ENCODE measurements at places on chromosomes 3 and 15.

DNA sequence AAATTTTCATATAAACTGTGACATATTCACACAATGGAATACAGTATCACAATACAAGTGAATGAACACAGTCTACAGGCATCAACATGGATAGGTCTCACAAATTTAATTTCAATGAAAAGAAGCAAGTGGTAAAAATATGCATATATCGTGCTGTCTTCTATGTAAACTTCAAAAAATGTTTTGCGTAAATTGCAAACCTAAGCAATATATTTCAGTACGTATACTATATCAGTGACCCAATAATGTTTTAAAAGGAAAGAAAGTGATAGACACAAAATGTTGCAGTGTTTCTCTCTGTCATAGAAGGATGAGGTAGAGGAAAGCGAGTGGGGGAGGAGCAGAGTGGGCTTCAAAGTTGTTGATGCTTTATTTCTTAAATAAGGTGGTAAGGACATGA is 468.4 kb upstream of the CNTN3 start:
- no peak for DNase-seq

GRCh38 chr3:149373235-149374125 is 4.0 kb downstream of the TM4SF1 start:
- DNase-seq, result no peak

DNA sequence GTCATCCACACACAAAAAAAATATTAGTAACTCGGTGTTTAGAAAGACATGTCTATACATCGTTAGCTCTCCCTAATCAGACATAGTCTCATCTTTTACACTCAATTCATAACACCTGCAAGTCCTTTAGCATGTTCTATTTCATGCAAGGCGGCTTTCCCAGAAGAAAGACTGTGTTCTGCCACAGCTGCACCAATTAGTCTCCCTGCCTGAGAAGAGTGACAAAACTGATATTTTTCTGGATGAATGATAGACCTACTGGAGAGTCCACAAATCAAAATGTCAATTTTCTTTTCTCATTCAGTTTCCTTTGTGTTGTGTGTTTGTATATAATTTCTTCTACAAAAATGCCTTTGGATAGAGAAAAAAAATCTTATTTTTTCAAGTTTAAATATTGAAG is 435.8 kb upstream of the EPHA3 start:
- no peak for DNase-seq

- no peak for DNase-seq
These were observed 1161.4 kb downstream of the OTOL1 start for GRCh38 chr3:162658003-162658402.

DNA sequence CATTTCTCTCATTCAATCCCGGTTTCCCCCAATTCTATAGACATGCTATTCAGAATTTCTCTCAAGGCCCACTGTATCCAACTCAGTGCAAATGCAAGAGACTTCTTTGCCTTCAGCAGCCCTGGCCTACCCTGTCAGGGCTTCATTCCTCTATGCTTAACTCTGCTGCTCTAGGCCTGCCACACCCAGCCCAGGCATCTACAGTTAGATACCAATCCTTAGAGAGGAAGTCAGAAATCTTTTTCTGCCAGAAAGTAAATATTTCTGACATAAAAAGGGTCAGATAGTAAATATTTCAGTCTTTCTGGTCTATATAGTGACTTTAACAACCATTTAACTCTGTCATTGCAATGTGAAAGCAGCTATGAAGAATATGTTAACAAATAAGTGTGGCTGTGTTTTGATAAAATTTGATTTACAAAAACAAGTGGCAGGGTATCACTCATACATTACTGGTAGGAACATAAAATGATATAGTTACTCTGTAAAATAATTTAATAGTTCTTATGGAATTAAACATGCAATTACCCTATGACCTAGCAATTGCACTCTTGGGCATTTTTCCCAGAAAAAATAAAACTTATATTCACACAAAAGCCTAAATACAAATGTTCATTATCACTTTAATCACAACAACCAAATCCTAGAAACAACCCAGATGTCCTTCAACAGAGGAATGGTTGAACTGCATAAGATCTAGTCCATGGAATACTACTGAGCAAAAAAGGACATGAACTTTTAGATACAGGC is 942.0 kb downstream of the SQOR start:
- no peak for DNase-seq

DNA sequence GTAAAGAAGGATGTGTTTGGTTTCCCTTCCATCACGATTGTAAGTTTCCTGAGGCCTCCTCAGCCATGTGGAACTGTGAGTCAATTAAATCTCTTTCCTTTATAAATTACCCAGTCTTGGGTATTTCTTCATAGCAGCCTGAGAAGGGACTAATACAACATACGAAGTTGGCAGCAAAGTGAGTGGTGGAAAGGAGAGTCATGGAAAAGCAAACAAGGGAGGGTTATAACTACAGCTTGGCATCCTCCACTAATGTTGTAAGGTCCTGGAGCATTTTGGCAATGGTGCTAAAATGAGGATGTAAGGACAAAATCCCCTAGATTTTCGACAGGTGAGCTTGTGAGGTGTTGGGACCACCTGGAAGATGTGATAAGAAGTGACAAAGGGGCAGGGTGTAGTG is 5.8 kb upstream of the TMEM41A start:
- no peak for DNase-seq

DNA sequence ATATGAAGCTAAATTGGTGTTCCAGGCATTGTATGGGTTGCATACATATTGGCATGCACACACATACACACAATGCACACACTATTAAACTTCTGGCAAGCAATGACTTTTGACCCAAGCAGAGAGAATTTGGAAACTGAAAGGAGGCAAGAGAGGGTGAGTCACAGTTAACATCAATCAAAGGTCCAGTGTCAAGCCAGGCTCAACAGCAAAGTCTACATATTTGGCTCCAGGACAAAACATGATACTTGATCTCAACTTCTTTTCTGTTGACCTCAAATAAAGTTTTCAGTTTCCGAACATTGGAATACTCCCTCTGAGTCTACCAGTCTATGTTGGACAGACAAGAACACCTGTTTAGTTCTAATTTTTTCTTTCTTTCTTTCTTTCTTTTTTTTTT is 28.3 kb downstream of the IL12A start:
- DNase-seq, result no peak

DNA sequence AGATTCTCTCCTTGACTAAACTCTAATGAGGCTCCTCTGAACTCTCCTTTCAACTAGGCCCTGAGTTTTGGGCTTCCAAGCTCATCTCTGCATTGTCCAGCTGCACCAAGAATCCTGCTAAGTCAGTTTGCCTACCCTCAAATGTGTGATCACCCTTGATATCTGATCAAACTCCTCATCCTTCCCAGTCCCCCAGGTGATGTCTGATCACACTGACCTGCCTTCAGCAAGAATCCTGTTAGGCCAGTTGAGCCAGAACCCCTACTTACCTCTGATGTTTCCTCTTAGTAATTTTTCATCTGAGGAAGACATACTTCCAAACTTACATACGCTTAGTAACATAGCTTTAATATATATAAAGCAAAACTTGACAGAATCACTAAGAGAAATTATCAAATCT is 28.8 kb downstream of the SUMF1 start:
- no peak for DNase-seq

- DNase-seq, result no peak
These were observed 4.0 kb upstream of the FMN1 start for GRCh38 chr15:33198541-33198940.

GRCh38 chr15:84818261-84819131 is 1.3 kb downstream of the ALPK3 start:
- DNase-seq, result no peak

DNA sequence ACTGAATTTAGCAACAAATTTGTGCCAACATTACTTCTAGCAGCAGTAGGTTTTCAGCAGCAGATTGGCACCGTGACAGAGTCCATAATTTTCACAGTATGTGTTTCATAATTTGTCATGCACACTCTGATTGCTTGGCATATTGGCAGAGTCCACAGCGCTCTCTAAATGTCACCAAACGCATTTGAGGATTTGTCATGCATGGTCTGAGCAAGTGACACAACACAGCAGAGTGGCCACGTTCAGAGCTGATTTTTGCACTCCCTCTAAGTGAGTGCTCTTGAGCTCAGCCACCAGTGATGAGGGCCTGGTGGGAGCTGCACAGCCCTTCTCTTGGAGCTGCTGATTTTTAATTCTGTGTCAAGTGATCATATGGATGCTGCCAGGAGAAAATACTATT is 1270.8 kb downstream of the ROBO1 start:
- DNase-seq, result no peak

- DNase-seq, result no peak
These were observed 1045.0 kb downstream of the FHIT start for GRCh38 chr3:60206206-60206605.

DNA sequence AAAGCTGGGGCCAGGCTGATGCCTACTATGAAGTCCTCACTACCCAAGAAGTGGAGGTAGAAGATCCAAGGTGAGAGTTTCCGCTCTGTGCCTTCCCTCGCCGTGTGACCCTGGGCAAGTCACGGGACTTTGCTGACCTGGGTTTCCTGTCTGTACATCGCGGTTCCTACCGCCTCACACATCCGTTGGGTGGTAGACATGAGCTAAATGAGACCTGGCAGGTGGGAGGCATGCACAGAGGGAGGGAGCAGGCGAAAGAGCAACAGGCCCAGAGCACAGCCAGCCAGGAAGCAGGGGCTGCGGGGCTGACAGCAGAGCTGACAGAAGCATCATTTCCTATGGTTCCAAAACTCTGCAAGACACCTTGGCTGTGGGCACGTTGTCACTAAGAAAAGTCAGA is 157.3 kb upstream of the BHLHE40 start:
- no peak for DNase-seq

- no peak for DNase-seq
These were observed 17.6 kb downstream of the SLC6A20 start for GRCh38 chr3:45778761-45779201.

DNA sequence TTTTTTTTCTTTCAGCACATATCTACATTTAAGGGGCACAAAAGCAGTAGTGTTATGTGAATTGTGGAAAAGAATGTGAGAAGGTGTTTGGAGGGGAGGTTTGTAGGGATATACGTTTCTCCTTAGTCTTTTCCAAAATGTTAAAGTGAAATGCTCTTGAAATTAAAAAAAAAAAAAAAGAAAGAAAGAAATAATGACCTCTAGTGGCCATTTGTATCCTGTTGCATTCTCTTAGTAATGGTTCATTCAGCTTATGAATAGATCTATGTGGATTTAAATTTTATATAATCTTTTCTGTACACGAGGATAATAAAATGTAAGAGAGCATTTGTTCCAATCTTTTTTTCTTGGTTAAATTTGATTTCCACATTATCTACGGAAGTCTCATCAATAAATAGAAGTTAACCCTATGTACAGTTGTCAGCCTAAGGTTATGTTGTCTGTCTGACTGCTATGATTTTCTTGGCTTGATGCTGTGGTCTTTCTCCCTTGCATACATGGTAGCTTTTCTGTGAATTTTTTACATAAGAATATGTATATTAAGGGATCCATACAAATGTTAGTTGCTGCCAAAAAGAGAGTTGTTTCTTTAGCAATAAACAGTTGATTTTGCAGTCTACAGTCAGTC is 1.7 kb downstream of the P2RY13 start:
- DNase-seq, result peak; percentile 23

- no peak for DNase-seq
These were observed 8.5 kb downstream of the VEPH1 start for GRCh38 chr3:157494581-157495281.

DNA sequence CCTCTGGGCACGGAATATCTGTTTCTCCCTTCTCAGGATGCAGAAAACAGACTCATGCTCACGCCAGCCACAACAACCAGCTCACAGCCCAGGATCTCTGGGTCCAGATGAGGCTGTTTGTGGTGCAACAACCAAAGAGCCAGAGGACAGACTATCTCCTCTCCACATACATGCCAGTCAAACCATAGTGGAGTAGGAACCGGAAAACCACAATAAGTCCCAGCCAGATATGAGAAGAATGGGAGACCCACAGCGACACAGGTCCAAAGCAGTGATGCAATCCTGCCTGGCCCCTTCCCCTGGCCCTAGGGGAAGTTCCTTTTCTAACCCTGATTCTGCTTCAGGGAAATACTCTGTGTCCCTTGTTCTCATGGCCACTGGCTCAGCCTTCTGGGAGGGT is 27.6 kb downstream of the MEX3B start:
- DNase-seq, result no peak

- no peak for DNase-seq
These were observed 94.3 kb upstream of the RNF7 start for GRCh38 chr3:141643796-141644195.

GRCh38 chr3:152266221-152266995 is 2.3 kb upstream of the MBNL1 start:
- DNase-seq, result peak; percentile 72

GRCh38 chr3:14317057-14317553 is 85.3 kb upstream of the SLC6A6 start:
- DNase-seq, result no peak

- DNase-seq, result no peak
These were observed 5.0 kb downstream of the LMCD1 start for GRCh38 chr3:8506571-8507061.

GRCh38 chr15:66067687-66068086 is 185.9 kb downstream of the MEGF11 start:
- DNase-seq, result peak; percentile 76

DNA sequence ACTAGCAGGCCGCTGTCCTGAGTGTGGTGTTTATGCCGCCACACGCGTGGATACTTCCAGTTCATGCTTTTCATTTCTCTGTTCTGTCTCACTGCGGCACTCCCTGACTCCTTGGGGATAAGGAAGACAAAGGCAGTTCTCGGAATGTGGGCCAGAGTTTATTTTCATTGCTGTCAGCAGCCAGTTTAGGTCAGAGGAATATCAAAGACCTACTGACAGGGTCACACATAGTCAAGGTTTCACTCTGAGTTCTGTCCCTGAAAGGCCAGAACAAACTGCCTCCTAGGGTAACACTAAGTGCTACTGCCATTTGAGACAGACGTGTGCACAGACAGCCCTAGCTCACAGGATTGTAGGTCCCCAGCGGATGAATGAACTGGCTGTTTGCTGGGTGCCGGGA is 27.3 kb upstream of the SPTBN5 start:
- DNase-seq, result no peak

DNA sequence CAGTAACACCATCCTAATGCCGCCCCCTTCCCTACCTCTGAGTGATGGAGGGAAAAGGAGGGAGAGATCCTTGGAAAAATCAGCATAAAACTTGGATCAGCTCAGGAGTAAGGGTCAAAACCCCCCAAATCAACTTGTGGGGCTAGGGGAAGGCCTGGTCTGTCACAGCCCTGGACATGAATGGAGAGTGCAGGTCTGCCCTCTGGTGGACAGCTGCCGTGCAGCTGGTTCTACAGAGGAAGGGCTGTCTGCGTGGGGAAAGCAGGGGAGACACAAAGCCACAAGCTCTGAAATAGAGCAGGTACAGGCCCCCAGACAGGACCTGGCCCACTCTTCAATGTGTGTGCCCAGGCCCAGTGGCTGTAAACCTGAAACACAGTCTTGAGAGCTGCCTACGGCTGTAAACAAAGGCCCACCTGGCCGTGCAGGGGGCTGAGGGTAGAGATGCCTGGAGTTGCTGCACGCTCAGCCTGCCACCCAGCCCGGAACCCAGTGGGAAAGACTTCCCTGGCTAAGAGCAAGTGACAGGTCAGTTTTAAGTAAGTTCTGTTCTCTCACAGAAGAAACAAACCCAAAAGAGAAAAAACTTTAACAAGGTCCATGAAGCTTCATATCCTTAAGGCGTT is 16.4 kb downstream of the CLK3 start:
- DNase-seq, result peak; percentile 90
